ENCODE measurements at places on chromosomes 11 and 22. TPM values are rescaled to one million over a fixed set of nuclear protein-coding genes. Genes with fewer than 3 reads are reported as not detected.

The CLTCL1 gene
- total RNA-seq: 0.16 TPM

The ACR gene
- total RNA-seq: not detected

The IGLL5 gene
- total RNA-seq: 0.79 TPM

The C1QTNF4 gene
- total RNA-seq: not detected

The ROBO4 gene
- total RNA-seq: not detected

The ASPHD2 gene
- 8.2 TPM for total RNA-seq

The SMC1B gene
- total RNA-seq: 0.24 TPM

The ZFP91 gene
- 54.9 TPM for total RNA-seq

The OR51I1 gene
- total RNA-seq: not detected

The C11orf97 gene
- not detected for total RNA-seq
